H1 (cell line): ENCODE measurements at places on chromosomes 2 and 18. TPM values are rescaled to one million over a fixed set of nuclear protein-coding genes. Genes with fewer than 3 reads are reported as not detected.

Gene UGT1A7
- not detected in 2 replicates for total RNA-seq

Gene RPRM
- 16.2 and 16.3 TPM in 2 replicates for total RNA-seq

Gene POTEJ
- not detected in 2 replicates for total RNA-seq

Gene POTEI
- total RNA-seq: 0.19 and 0.20 TPM in 2 replicates

Gene C2orf80
- total RNA-seq: 1.1 and 1.3 TPM in 2 replicates

Gene PLA2R1
- 1.5 and 2.2 TPM in 2 replicates for total RNA-seq

Gene B4GALT6
- 37.9 and 41.5 TPM in 2 replicates for total RNA-seq
